ENCODE measurements at places on chromosomes 7 and 10.

DNA sequence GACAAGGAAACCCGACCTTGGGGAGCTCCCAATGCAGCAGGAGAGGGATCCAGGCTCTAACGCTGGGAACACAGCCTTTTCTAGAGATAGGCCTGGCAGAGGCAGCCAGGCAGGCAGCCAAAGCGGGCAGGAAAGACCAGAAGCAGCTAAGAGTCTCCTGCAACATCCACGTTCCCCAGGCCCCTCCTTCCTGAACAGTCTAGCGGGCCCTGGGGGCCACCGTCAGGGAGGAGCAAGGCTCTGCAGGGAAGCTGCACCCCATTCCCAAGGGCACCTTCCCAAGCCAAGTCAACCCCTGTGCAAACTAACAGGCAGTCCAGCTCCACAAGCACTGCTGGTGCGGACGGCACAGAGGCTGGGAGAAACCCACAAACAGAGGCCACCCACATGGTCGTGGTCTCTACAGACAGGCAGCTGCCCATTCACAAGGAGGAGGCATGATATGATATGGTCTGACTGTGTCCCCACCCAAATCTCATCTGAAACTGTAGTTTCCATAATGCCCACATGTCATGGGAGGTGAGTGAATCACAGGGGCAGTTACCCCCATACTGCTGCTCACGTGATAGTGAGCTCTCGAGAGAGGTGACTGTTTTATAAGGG lies 115.7 kb downstream of the MAD1L1 start:
- DNase-seq: no peak

GRCh38 chr10:88012641-88013040 lies 149.2 kb downstream of the PTEN start:
- DNase-seq: no peak

DNA sequence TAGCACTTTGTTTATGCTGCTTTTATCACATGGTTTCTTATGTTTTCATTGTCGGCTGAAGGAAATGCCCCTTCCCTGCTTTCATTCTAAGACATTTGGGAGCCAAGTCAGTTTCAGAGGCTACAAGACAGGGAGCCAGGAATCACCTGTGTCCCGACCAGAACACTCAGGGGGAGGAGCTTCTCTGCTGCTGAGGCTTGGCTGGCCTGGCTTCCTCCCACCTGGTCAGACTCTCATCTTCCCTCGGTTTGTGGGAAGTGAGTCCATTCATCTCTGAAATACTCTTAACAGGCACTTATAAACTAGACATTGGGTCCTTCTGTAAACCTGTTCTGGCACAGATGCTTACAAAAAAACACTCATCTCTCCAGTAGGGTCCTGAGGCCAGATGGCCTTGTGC lies 19.6 kb upstream of the GOLGA7B start:
- peak; percentile 28 for DNase-seq

DNA sequence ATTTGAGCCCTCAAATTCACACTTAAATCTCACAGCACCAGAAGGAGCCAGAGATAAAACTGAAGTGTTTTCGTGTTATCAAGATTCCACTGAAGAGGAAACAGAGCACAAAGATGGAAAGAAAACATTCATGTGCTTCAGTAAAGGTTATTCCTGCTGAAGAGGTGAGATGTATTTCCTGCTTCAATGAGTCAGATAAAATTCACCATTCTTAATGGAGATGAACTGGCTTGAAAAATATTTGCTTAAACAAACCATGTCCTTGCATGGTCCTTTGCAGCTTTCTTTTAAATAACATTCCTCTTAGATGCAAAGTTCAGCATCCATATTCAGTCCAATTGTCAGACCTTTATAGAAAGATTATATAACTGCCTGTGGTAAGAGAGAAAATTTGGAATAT lies 294.2 kb downstream of the IPMK start:
- no peak for DNase-seq

DNA sequence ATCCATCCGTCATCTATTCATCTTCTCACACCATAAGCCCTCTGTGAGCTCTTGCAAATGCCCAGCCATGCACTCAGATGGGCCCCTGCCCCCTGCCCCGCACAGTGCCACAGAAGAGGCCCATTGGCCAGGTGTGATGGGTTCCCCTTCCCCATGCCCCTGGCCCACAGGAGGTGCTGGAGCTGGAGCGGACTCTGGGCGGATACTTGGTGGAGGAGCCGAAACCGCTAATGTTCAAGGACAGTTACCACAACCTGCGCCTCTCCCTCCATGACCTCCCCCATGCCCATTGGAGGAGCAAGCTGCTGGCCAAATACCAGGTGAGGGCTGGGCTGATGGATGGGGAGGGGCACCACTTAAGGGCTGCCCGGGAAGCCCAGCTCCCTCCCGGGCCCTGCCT lies 23.4 kb upstream of the SLC29A3 start:
- DNase-seq: no peak

DNA sequence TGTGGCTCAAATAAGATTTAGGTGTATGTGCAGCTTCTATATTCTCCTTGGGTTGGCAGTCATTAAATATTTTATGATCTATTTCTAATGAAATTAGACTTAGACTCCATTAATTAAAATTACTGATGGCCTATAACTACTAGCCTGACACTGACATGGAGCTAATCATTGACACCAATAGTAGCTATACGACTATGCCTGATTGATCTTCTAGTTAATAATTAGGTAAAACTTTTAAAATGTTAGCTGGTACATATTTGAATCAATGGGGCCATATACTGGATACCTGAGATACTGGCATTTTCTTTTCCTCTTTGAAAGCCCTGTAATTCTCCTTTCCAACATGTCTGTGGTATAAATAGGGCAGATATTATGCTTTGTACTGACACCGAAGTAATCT lies 14.4 kb downstream of the WEE2 start:
- no peak for DNase-seq

- DNase-seq: no peak
Observed at GRCh38 chr10:7492660-7493046, 81.8 kb upstream of the SFMBT2 start.

DNA sequence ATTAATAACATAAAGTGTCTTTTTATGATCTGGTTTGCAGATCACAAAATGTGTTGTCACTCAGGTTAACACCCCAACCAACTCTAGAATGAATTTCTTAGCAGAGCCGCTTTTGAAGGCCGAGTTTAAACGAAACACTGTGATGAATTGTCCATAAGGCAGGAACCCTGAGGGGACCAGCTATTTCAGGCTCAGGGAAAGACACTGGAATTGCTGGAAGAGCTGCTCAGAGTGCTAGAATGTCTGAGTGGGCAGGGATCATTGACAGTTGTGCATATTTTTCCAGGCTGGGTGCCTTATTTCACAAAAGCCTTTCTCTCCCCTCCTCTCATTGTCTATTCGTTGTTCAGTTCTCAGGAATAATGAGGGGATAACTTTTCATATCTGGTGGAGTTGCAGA lies 68.7 kb upstream of the PRKG1 start:
- DNase-seq: no peak

DNA sequence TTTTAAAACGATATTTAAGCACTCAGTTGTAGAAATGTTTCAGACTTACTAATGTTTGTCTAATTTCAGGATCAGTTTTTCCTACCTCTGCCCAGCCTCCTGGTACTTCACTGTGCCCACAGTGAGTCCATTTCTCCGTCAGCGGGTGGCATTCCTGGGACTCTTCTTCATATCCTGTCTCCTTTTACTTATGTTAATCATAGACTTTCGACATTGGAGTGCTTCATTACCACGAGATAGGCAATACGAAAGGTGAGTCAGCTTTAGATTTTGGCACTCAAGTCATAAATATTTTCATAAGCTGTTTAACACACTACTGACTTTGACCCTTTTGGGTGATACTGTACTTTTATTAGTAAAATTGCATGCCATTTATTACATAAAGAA lies 2.1 kb downstream of the ENTPD7 start:
- DNase-seq: no peak

- DNase-seq: no peak
Observed at GRCh38 chr10:124066126-124066700, 27.2 kb downstream of the CHST15 start.

- no peak for DNase-seq
Observed at GRCh38 chr10:18144928-18145327, 4.7 kb downstream of the CACNB2 start.

DNA sequence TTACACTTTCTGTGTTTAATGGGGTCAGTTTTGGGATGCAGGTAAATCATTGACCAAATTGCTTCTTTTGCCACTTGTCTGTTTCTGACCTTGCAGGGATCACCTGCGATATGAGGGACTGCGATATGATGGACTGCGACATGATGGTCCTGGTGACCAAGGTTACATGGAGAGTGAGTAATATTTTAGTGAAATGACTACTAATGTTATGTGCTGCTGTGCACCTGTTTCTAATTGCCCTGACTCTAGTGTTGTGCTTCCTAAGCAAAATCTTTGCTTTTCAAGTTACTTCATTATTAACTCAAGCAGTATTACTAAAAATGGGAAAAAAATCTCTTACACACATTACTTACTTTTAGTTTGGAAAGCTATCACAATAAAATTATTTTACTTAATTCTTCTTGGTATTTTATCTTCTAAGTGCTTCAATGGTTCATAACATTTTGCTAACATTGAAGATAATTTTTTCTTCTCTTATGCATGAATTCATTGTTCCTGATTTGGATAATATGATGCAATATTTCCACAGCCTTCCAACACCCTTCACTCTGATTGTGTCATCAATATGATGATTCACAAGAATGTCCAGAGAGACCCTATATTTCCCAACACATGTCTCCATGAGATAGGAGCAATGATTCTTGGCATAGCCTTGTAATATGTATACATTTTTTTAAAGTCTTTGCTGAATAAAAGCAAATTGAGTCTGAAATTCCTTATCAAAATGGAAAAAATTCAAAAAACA lies 306.2 kb upstream of the AKR1E2 start:
- no peak for DNase-seq

- DNase-seq: no peak
Observed at GRCh38 chr10:121450247-121450646, 148.0 kb downstream of the FGFR2 start.

DNA sequence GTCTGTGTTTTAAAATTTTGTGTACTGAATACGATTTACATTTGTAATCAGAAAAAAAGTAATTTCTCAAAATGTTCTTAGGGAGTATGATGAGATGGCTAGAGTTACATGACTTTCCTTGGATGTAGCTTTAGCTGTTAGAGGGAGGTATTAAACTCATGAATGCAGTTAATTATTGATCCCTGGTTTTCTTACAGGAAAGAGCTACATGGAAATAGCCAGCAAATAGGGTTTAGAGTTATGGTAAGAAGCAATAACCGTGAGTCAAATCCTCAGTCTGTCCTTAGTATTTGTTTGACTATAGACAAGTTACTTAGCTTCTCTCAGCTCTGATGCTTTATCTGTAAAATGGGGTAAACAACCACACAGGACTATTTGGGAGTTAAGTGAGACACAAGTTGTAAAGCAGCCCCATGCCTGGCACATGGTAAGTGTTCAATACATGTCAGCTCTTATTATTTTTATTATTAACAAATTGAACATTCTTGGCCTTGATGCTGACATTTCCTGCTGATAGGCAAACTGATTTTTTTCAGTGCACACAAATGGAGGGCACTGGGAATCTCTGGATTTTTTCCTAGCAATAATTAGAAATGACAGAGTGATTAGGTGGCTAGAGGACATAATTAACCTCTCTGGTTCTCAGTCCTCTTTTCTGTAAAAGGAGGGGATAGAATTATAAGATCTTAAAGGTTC lies 204.5 kb upstream of the PHYHIPL start:
- DNase-seq: no peak

GRCh38 chr7:2431260-2431867 lies 28.0 kb downstream of the CHST12 start:
- DNase-seq: no peak

DNA sequence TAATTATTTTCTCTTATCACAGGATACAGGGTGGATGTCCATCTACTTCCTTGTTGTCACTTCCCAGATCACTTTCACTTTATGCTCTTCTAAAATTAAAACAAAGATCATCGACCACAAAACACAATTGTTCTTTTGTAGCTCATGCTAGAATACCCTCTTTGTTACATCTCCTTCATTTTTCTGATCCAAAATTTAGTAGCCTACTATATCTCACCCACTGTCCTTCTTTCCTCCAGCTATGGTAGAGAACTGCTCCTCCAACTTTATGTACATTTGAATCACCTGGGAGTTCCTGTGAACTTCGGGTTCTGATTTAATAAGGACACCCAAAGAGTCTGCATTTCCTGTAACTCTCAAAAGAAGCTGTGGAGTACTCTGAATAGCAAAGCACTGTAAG lies 1.2 kb upstream of the AHR start:
- DNase-seq: no peak
